ENCODE measurements at places on chromosomes 3 and 15. TPM values are rescaled to one million over a fixed set of nuclear protein-coding genes. Genes with fewer than 3 reads are reported as not detected.

DNA sequence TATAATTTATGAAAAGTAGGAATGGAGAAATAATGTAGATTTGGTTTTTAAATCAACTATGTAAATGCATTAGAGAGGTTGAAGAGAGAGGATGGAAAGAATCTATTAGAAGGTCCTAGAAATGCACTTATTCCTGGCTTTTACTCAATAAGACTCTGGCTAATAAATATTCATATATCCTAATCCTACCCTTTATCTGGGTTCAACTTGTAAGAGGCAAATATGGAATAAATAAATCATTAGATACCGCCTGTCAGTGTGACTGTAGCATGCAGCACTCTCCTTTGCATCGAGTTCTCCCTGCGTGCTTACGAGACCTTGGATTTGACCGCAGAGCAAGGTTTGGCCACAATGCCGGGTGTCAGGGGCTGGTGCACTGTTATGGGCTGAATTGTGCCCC is 1156.5 kb downstream of the ROBO1 start:
- no peaks in the 10 kb centered on the region for H3K36me3 ChIP-seq
- no peaks in the 10 kb centered on the region for H3K4me1 ChIP-seq
- DNase-seq = no peak
- H3K4me3 ChIP-seq = no peak overlapping the region
- no peaks in the 10 kb centered on the region for H3K27me3 ChIP-seq

GRCh38 chr15:49645941-49646340 is 25.1 kb downstream of the DTWD1 start:
- no peaks in the 10 kb centered on the region for H3K36me3 ChIP-seq
- H3K4me3 ChIP-seq = no peak overlapping the region
- no peaks in the 10 kb centered on the region for H3K27me3 ChIP-seq
- peaks cover 4% of the 10 kb centered on the region for H3K4me1 ChIP-seq
- H3K27ac ChIP-seq = no peak overlapping the region

GRCh38 chr15:53453253-53454105 is 306.0 kb downstream of the WDR72 start:
- no peak overlapping the region for H3K4me3 ChIP-seq
- H3K27me3 ChIP-seq = no peaks in the 10 kb centered on the region
- no peak overlapping the region for H3K27ac ChIP-seq
- H3K36me3 ChIP-seq = no peaks in the 10 kb centered on the region
- H3K4me1 ChIP-seq = no peaks in the 10 kb centered on the region
- DNase-seq = no peak

GRCh38 chr3:69160107-69160506 is 37.7 kb upstream of the LMOD3 start:
- no peaks in the 10 kb centered on the region for H3K36me3 ChIP-seq
- H3K4me3 ChIP-seq = no peak overlapping the region
- H3K27me3 ChIP-seq = no peaks in the 10 kb centered on the region
- H3K27ac ChIP-seq = no peak overlapping the region
- no peaks in the 10 kb centered on the region for H3K4me1 ChIP-seq
- DNase-seq = no peak

TMEM212 gene
- total RNA-seq = not detected

DNA sequence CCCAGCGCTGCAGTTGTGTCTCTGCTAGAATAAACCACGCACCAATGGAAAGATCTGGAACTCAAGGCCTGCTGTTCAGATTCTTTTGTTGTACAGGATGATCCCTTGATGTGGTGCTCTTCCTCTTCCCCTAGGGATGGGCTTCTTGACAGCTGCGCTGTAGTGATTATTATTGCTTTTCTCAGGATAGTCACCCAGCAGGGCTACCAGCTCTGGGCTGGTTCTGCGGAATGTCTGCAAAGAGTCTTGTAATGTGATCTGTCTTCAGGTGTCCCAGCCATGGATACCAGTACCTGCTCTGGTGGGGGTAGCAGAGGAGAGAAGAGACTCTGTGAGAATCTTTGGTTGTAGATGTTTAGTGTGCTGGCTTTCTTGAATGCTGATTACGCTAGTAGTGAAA is 974.2 kb downstream of the NSUN3 start:
- no peaks in the 10 kb centered on the region for H3K36me3 ChIP-seq
- no peak for DNase-seq
- no peak overlapping the region for H3K27ac ChIP-seq
- no peaks in the 10 kb centered on the region for H3K4me1 ChIP-seq
- H3K4me3 ChIP-seq = no peak overlapping the region

Data from fibroblast of lung (primary cell).